Activated CD4-positive, CD25-positive, alpha-beta regulatory T cell treated with anti-CD3 and anti-CD28 coated beads, Interleukin-2, amount 50 U/mL, for 72 hours (primary cell): ENCODE measurements at places on chromosomes 12 and 14.

DNA sequence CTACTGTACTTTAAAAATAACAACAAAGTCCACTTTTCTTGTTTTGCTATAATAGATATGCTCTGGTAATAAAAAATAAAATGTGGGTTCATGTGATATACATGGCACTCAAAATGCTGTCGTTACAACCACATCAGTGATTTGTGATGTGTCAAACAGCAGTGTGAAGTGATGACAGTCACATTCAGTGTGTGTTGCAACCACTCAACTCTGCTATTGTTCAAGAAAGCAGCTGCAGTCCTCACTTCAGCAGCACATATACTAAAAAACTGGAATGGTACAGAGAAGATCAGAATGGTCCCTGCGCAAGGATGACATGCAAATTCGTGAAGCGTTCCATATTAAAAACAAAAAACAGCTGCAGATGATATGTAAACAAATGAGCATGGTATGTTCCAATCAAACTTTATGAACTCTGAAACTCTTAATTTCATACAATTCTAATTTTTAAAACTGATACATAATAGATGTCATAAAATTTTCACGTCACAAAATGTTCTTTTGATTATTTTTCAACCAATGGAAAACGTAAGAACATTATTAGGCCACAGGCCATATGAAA, 6.7 kb downstream of the TRMT5 start:
- no peak for DNase-seq

DNA sequence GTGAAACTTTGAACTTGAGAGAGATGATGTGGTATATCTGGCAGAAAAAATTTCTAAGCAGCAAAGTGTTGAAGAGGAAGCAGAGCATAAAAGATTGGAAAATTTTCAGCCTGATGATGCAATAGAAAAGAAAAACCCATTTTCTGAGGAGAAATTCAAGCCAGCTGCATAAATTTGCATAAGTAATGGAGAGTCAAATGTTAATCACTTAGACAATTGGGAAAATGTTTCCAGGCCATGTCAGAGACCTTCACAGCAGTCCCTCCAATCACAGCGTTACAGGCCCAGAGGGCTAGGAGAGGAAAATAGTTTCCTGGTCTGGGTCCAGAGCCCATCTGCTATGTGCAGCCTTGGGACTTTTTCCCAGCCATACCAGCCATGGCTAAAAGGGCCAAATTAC, 469.0 kb upstream of the FOXG1 start:
- DNase-seq: no peak

DNA sequence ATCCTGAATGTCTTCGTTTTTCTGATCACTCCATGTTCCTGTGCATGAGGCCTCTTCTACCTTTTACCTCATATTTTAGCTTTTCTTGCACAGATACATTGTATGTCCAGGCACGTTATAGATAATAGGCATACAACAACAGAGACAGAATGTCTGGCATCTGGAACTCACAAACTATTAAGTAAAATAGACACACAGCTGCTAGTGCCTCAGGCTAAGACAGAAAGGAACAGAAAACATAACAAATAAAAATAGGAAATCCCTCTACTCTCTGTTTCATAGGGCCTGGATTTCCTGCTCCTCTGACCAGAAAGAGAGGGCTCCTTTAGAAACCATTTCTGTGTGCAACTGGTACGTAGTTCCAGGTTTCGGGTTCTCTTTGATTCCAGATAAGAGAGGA, 48.6 kb downstream of the ATXN7L3B start:
- no peak for DNase-seq

DNA sequence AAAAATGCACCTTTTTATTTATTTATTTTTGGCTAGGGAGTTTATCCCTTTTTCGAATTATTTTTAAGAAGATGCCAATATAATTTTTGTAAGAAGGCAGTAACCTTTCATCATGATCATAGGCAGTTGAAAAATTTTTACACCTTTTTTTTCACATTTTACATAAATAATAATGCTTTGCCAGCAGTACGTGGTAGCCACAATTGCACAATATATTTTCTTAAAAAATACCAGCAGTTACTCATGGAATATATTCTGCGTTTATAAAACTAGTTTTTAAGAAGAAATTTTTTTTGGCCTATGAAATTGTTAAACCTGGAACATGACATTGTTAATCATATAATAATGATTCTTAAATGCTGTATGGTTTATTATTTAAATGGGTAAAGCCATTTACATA, 14.9 kb upstream of the SNAPC1 start:
- no peak for DNase-seq

DNA sequence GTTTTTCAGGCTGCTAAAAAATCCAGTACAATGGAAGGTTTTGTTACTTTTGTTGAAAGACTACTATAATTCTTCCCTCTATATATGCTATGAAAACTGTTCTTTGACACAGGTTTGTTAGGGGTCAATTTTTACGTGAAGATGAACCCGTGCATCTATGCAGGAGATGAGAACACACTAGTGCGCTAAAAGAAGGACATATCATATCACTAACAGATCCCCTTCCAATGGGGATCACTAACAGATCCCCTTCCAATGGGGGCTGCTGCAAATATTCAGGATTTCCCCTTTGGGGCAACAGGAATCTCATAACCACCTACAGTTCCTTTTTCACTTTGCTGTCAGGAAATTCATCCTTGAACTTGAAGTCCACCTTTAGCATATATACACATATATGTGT, 75.1 kb downstream of the CLMN start:
- no peak for DNase-seq

- no peak for DNase-seq
These were observed 134.6 kb downstream of the CACNA1C start for GRCh38 chr12:2187195-2187945.

DNA sequence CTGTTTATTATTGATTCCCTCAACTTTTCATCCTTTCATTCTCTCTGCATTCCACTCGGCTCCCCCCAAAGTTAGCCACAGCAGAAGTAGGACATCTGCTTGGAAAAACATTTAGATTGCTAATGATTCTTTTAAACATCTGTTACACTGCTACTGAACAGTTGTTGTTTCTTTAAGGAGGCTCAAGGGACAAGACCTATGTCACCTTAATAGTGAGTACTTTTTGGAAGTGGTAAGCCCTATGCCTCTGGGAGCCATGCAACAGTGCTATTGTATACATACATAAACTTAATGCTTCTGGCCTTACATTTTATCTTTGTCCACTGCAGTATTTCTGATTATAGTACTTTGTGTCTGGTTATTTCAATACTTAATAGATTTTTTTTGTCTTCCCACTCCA, 628.2 kb upstream of the FOXG1 start:
- no peak for DNase-seq

GRCh38 chr14:54462048-54462447, 20.9 kb upstream of the CNIH1 start:
- no peak for DNase-seq

DNA sequence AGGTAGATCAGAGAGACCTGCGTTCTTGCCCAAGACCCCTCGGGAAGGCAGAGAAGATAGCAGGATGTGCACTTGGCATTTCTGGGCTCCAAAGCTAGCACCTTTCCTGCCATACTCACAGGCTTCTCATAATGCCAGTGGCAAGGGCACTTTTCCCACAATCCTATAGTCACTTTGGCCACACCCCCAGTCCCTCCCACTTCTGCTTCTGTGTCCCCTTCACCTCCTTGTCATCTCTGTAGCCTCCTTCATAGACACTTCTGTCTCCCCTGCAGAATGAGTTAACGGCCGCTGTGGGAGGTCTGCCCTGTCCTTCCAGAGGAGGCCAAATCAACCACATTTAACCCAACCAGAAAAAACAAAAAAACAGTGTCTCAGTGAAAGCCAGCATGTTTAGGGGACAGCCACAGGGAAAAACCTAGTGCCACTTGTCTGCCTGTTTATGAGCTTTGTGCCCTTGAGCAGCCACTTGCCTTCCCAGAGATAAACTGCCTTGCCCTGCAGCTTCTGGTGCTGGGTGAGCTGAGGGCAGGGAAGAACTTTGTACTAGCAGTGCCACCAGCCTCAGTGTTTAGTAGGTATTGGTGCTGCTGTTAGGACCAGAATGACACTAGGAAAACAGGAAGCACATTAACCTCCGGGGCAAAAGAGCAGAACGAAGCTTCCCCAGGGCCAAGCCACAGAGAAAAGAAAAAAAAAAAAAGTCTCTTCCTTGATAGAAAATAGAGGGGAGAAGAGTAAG, 193.0 kb upstream of the PWP1 start:
- DNase-seq: no peak

GRCh38 chr12:11787933-11788849, 138.7 kb downstream of the ETV6 start:
- DNase-seq: no peak

GRCh38 chr12:80193865-80194264, 94.5 kb downstream of the OTOGL start:
- DNase-seq: no peak

GRCh38 chr12:103334466-103334865, 161.3 kb downstream of the C12orf42 start:
- no peak for DNase-seq

DNA sequence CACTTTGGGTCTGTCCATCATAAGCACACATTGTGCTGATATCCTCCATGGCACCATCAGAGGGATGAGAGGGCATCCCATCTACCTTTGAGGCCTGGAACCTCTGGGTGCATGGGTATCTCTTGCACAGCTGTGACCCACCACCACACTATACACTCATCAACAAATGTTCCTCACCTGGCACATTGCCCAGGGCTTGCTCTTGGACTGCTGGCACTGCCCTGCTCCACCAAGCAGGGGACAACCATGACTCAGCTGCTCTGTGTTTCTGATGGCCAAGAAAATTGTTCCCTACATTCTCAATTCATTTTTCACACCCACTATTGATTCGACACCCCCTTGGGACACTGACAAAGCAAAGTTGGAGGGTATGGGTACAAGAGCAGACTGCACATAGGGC, 155.5 kb downstream of the PTPRO start:
- no peak for DNase-seq

DNA sequence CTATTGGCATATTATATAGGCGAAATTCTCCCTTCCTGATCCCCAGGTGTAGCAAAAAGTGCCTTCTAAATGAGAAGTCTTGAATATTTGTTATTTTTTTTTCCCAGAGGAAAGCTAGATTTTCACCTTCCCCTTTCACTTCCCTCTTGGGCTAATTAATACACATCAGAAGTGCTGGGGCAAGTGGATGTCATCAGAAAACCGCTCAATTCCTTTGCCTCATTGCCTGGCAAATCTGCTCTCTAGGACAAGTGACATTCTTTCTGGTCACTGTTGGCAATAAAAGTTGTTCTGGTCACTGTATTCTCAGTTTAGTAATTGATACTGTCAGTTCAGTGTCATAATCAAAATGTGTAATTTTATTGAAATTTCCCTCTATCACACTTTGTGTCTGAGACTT, 174.5 kb downstream of the ETNK1 start:
- no peak for DNase-seq

DNA sequence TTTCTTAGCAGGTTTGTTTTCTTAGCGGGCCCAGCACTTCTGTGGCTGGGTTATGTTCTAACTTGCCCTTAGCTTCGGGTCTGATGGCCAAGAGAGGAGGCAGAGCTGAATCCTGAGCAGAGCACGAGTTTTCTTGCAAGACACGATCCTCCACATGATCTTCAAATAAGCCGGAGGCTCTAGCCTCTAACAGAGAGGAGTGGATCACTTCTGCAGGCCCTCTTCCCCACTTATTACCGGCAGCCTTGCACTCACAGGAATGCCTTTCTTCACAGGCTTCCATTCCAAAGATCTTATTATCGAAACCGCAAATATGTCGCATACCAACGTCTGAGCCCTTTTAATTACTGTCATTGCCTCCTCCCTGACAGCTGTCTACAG, 79.5 kb downstream of the SINHCAF start:
- no peak for DNase-seq

- DNase-seq: no peak
These were observed 35.8 kb downstream of the USP15 start for GRCh38 chr12:62296001-62296400.

DNA sequence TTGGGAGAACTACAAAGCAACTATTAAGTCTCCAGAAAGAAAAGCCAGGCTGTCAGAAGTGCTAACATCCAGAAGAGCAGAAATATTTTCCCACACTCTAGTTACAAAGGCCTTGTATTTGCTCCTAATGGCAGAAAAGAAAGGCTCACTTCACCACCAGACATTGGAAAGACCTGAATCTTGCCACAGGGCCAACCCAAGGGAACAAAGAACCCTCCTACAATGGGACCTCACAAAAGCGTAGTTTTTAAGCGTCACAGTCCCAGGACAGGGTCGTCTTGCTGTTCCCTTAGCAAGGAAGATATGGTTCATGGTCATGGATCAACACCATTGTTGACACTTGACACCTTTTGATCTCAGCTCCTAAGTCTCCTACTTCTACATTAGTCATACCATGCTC, 119.1 kb downstream of the RPS29 start:
- DNase-seq: no peak

DNA sequence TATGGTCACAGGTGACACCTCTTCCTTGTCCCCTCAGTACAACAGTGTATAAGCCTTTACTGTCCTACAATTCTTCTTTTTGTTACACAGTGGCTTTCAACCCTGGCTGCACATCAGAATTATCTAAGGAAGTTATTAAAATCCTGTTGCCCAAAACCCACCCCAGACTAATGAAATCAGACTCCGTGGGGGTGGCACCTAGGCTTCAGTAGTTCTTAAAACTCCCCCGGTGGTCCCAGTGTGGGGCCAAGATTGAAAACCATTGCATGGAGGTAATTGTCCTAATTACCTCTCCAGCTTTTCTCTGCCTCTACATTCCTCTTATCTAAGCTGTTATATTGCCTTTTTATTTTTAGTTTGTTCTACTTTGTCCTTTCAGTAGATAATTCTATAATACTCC, 172.8 kb downstream of the DAD1 start:
- DNase-seq: no peak

DNA sequence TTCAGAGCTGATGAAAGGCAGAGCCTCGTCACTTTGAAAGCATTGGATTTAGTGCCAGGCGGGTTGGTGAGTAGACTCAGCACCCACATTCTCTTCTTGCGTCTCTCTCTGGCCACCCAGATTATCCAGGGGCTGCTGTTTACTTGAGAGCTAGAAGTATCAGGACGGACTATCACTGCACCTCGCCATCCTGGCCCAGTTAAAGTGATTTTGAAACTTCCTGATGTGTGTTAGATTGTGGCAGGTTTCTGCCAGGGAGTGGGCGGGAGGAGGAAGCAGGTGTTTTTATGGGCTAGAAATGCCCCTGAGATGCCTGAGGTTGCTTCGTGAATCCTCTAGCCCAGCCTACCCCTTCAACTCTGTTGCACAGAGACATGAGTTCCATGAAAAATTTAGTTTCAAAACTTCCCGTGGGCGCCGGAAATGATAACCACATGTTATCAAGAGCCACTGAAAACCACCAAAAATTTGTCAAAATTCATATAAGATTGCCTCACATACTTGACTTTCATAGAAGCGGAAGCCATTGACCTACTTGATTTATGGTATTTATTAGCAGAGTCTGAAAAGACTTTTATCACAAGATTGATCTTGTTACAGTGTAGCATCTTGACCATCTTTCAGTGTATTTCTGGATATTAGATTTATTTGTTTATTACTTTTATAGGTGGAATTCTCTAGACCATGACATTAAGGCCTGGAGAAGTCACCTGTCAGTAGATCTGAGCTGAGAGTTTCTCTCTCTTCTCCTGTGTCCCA, 466.0 kb downstream of the RAD51B start:
- peak; percentile 56 for DNase-seq

GRCh38 chr12:48023386-48023785, 19.1 kb upstream of the COL2A1 start:
- DNase-seq: no peak
